Stimulated activated CD4-positive, alpha-beta T cell treated with anti-CD3 and anti-CD28 coated beads, Interleukin-12 subunit alpha, Interleukin-12 subunit beta, amount 100 ng/mL, for 48 hours (primary cell): ENCODE measurements at places on chromosomes 4 and X.

- no peak for DNase-seq
These were observed 73.7 kb downstream of the GATB start for GRCh38 chr4:151687021-151687640.

GRCh38 chr4:94348666-94349065 is 6.0 kb upstream of the HPGDS start:
- DNase-seq = no peak

DNA sequence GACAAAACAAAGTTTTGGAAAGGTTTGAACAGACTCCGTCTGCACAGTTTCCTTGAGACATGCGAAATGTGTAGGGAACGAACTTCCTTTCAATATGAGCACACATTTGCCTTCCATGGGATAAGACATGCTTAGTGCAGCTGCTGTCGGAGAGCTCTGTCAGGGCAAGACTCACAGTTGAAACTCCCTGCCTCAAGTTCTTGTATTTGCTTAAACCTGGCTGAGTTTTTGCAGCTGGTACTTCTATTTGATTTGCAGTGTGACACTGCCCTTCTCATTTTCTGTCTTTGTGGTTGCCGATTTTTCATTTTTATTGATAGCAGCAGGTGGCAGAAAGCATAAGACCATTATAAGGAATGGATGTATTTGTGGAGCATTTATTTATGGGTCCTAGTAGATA is 18.2 kb upstream of the RHOH start:
- no peak for DNase-seq

DNA sequence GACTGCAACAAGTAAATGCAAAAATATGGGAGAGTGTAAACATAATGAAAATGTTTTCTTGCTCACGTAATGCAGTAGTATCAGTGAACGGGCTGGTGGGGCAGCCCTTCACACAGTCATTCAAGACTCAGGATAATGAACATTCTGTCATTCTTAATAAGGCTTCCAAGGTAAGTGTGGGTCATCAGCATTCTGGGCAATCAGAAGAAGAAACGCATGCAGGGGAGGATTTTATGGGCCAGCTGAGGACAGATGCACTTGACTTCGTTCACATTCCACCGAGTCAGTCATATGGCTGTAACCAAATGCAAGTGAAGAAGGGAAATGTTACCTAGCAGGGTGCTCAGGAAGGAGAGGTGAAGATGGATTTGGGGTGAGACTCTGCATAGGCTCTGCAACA is 68.0 kb upstream of the MAP9 start:
- DNase-seq = no peak

- no peak for DNase-seq
These were observed 22.7 kb downstream of the NOP14 start for GRCh38 chr4:2940267-2941137.

- DNase-seq = no peak
These were observed 98.2 kb downstream of the FRYL start for GRCh38 chr4:48681856-48682255.

DNA sequence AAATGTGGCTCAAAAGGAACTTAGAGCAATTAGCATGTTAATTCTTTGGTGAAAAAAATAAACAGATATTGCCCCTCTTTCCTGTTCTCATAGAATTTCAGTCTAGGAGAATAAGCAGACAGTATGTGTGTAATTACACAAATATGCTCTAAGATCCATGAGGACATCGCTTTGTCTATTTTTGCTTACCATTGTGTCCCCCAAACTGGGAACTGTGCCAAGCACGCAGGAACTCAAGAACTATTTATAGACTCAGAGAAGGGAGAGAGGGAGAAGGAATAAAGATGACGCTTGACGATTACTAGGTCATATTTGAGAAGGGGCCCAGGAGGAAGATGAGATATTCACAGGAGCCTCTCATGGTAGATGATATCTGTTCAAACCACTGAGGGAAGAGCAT is 692.6 kb downstream of the RAB28 start:
- no peak for DNase-seq

- no peak for DNase-seq
These were observed 1237.1 kb downstream of the PCDH19 start for GRCh38 chrX:99172958-99173357.

DNA sequence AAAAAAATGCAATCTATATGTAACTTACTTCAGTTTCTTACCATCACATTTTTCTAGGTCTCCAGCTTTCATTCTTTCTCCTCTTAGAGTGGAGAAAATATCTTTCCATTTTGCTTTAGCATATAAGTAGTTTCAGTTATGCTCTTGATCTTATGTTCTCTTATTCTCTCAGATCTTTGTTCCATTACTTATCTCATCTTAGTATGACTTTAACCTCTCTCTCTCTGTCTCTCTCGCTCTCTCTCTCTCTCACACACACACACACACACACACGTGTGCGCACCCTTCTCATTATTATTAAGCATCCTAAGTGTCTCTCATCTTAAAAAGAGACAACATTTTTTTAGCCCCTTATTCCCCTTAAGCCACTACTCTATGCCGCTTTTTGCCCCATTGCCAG is 92.8 kb downstream of the FAAH2 start:
- DNase-seq = no peak

GRCh38 chr4:155371432-155372043 is 5.2 kb downstream of the MAP9 start:
- DNase-seq = no peak

DNA sequence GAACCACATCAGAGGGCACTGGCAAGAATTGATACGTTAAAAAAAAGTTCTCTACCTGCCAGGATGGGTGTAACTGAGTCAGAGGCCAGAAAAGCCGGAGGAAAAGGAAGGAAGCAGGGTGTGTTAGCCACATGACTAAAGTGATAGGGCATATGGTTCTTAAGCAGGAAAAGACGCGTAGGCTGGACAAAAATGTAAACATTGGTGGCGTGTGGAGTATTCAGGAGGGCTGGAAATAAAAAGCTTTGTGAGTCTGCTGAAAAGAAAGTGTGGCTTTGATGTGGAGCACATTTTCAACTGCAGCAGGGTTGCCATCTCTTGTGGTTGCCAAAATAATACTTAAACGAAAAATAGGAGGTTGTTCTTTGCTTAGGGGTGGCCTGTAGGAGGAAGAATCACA is 186.5 kb upstream of the RPL34 start:
- peak; percentile 18 for DNase-seq

GRCh38 chr4:71441186-71442169 is 102.7 kb downstream of the SLC4A4 start:
- no peak for DNase-seq

- no peak for DNase-seq
These were observed 10.5 kb downstream of the ARL13A start for GRCh38 chrX:100979881-100980607.

GRCh38 chr4:91118597-91118996 is 991.4 kb downstream of the CCSER1 start:
- no peak for DNase-seq

GRCh38 chr4:162010362-162010761 is 153.4 kb downstream of the FSTL5 start:
- no peak for DNase-seq

- DNase-seq = no peak
These were observed 13.6 kb downstream of the EXOC1 start for GRCh38 chr4:55866973-55867574.
